ENCODE measurements at places on chromosomes 1 and 21.

GRCh38 chr1:37862330-37862729 lies 2.9 kb upstream of the MTF1 start:
- DNase-seq, result no peak

GRCh38 chr21:46226920-46227599 lies 1.5 kb downstream of the LSS start:
- DNase-seq, result no peak

GRCh38 chr1:218882454-218882853 lies 291.2 kb upstream of the LYPLAL1 start:
- DNase-seq, result no peak

DNA sequence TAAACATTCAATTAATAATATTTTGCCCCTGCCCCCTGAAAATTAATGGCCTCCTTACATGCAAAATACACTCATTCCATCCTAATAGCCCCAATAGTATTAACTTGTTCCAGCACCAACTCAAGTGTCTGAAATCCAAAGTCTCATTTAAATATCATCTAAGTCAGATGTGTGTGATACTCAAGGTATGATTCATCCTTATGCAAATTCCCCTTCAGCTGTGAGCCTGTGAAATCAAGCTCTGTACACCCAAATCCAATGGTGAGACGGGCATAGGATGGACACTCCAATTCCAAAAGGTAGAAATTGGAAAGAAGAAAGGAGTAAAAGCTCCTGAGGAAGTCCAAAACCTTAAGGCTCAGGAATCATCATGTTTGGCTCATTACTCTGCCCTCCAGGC lies 83.5 kb downstream of the HHAT start:
- no peak for DNase-seq

All from SW 1271 (cell line).